ENCODE measurements at places on chromosomes 12 and 14.
A peak's percentile ranks its signal among the peaks of the same experiment; 100 is the strongest.

GRCh38 chr12:107196681-107197080 is 103.3 kb upstream of the CRY1 start:
- no peak for DNase-seq

DNA sequence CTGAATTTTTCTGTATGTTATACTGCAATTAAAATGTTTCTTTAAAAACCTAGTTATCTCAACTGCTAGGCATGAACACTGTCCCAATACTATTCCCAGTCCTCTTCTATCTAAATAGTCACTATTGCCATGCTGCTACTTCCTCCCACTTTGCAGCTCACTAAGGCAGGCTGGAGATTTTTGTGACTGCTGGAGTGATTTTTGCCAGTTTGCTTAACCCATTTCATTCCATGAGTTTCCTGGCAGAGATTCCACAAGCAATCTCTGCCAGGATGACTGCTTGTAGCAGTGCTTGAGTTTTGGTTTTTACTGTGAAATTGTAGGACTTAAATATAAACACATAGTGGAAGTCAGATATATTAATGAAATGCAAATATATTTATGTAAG is 80.8 kb downstream of the BHLHE41 start:
- DNase-seq = no peak

DNA sequence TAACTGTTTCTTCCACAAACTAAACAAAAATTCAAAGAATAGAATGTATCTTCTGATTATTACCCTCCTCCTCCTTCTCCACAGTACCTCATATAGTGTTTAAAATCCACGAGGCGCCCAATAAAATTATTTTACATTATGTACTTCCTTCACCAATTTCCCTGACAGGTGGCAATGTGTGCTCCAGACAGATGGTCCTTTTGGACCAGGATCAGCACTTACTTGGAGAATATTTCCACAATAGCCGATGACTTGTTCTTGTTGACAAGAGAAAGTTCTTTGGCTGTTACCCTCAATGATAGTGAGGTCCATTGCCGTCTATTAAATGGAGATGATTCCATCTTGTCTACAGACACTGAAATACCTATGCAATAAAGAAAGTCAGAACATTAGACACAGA is 34.9 kb downstream of the LIMA1 start:
- no peak for DNase-seq

DNA sequence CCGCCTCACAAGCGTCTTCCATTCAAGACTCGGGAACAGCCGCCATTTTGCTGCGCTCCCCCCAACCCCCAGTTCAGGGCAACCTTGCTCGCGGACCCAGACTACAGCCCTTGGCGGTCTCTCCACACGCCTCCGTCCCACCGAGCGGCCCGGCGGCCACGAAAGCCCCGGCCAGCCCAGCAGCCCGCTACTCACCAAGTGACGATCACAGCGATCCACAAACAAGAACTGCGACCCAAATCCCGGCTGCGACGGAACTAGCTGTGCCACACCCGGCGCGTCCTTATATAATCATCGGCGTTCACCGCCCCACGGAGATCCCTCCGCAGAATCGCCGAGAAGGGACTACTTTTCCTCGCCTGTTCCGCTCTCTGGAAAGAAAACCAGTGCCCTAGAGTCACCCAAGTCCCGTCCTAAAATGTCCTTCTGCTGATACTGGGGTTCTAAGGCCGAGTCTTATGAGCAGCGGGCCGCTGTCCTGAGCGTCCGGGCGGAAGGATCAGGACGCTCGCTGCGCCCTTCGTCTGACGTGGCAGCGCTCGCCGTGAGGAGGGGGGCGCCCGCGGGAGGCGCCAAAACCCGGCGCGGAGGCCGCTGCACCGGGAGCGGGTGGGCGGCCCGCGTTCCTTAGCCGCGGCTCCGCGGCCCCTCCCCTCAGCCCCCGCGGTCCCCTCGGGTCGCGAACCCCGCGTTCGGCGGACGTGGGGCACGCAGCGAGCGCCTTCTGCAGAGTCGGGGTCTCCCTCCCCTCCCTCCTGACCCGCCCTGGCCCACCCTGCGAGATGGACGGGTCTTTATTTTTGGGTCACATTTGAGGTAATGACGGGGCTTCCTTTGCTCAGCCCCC is at the start of gene UBC:
Gene UBC (minus strand): TSS at position 259 of the 847 bp plus-strand sequence. CDS start 879 bp downstream, outside the sequence.
- peak; percentile 89 for DNase-seq

GRCh38 chr14:73870525-73871235 is 16.0 kb upstream of the ZNF410 start:
- DNase-seq = no peak

DNA sequence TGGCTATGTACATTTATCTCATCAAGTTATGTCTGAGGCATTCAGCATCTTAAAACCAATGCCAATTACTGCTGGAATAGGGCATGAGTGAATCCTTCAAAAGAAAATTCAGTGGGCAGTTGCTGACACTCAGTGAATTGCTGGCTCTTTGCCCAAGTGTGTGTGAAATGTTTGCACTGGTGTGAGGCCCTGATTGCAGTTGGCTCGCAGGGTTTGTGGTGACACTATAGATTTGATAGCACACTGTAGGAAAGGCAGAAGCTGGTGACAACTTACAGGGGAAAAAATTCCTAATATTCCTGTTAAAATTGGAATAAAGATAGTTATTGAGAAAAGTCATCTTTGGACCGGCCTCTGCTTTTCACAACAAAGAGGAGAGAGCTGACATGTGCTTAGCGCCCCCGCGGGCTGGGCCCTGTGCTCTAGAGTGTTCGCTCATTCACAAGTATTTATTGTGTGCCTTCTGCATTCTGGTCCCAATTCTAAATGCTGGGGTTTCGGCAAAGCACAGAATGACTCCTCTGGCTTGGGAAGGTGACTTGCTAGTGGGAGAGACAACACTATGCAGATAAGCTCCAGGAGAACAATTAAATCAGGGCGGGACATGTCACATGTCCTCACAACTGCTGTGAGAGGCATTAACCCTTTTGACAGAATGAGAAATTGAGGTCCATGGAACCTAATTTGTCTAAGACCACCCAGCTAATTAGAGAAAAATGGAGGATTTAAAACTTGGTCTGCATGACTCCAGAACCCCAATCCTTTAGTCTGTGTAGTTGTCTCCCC is 418.7 kb downstream of the NPAS3 start:
- no peak for DNase-seq

DNA sequence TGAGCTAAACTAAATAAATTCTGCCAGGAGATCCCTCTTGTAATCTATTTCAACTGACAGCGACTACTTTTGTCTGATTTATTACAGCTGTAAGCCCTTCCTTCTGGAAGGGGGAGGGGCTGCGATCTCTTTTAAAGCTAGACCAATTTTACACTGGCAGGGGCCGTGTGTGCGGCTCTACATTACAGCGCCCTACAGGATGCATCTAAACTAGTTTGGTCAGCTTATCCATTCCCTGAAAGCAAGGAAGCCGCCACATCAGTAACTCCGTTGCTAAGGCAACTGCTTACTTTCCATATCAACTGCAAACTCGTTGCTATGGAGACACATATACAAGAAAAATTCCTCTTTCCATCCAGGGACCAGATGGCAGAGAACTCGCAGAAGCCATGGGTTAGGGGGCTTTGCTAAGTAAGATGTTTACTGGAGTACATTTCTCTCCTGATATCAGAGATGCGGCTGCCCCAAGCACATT is 17.4 kb downstream of the FOXN3 start:
- DNase-seq = no peak

DNA sequence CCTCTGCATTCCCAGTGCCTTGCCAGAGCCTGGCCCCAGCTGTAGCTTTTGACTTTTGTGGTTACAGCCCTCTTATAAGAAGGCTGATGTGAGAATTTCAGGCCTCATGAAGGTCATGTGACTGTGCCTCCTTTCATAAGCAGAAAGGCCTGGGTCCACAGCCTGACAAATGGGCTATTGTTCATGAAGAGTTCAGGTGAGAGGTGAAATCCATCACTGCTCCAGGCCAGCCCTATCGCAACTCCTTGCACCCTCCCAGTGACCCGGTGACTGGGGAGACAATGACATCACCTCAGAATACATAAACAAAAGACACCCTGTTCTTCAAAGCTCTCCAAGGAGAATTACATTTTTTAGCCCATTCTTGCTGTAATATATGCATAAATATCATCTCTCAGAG is 321.5 kb downstream of the PCNX1 start:
- DNase-seq = no peak

- DNase-seq = no peak
Measured at GRCh38 chr12:62301799-62302133, 41.6 kb downstream of the USP15 start.

DNA sequence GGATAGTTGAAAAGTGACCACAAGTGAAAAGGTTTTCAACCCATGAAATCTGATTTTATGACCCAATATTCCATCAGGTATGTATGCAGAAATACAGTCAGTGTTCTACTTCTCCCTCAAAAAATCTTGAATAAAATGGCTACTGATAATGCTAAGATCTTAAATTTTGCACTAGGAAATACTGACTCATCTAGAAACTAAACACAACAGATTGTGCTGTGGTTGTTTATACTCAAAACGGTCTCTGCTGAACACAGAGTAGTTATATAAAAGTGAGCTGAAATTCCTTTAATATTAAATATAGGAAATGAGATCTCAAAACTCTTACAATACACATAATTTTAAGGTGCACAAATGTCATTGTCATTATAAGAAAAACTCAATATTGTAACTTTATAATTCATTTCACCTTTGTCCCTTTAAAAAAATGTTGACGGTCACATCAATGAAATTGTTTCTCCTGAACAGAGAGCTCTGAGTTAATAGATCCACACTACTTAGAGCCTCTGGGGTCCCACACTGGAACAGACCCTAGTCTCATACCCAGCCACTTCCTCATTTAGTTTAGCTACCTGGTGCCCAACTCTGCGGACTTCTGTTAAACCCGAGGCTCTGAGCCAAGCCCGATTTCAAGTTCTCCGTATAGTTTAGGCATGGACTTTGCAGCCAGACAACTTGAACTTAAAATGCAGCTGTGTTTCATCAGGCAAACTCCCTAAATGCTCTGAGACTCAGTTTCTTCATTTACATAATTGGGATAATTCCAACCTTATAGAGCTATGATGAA is 9.3 kb downstream of the COCH start:
- DNase-seq = no peak

DNA sequence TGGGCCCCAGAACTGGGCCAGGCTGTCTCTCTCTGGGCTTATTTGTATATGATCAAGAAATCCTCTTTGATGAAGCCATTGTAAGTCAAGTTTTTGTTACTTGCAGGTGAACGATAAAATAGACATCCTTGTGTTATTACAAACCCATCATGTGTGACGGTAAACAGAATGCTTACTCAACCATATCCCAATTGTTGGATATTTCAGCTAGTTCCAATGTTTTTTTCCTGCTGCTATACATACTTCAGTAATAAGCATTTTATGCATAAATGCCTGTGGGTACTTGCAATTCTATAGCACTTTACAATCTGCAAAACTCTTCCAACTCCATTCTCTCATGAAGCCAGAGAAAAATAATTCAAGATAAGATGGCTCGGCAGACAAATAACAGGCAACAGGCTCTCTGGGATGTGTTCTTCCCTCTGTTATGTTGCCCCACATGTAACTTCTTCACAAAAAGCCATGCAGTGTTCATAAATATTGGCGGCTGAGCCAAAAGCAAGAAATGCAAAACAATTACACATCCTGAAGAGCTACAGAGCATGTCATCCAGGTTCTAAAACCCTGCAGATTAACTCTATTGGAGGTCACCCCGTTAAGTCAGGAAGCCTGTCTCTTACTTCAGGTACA is 69.5 kb downstream of the CLMN start:
- DNase-seq = no peak

GRCh38 chr12:31715283-31715825 is 13.5 kb downstream of the AMN1 start:
- DNase-seq = no peak

GRCh38 chr12:117350140-117350539 is 11.3 kb downstream of the NOS1 start:
- no peak for DNase-seq

GRCh38 chr14:105281371-105282097 is 19.3 kb downstream of the BRF1 start:
- no peak for DNase-seq

DNA sequence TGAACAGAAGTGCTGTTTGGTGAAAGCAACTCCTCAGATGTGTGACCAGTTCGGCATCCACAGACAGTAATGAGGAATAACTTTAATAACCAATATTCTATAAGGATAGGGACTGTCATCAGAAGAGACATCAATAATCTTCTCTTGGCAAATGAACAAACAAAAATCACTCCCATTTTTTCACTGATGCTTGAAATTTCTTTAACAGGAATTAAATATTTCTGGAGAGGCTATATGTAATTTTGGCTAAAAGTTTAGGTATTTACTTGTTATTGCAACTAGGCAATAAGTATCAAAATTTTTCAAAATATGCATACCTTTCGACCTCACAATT is 121.6 kb upstream of the EEA1 start:
- DNase-seq = no peak

DNA sequence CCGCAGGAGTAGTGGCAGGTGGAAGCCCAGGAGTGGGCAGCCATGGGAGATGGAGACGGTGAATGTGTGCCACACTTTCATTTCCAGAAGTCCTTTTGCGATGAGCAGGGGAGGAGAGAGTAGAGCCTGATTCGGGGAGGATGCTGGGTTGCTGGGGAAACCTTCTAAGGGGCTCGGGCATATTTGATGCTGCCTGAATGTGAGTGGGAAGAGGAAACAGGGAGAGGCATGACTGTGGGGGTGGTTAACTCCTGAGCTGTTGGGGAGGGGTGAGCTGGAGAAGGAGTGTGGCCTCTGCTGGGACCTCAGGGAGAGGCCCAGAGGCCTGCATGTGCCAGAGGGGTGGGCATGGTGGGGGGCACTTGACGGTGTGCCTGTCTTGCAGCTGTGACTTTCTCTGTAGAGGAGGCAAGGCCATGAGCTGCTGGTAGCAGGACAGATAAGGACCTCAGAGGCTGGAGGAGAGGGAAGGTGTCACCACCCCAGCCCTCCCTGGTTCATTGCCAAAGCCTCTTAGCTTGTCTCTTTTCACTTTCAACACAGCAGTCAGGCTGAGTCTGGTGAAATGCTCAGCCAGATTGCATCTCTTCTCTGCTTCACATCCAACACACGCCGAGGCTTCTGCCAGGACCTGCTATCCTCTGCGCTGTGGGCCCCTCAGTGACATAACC is 11.4 kb downstream of the GLT1D1 start:
- no peak for DNase-seq

GRCh38 chr12:58647495-58647894 is 272.8 kb downstream of the LRIG3 start:
- no peak for DNase-seq

GRCh38 chr14:53880761-53881160 is 75.9 kb downstream of the BMP4 start:
- no peak for DNase-seq

GRCh38 chr12:81339071-81339470 is 261.2 kb downstream of the ACSS3 start:
- no peak for DNase-seq

DNA sequence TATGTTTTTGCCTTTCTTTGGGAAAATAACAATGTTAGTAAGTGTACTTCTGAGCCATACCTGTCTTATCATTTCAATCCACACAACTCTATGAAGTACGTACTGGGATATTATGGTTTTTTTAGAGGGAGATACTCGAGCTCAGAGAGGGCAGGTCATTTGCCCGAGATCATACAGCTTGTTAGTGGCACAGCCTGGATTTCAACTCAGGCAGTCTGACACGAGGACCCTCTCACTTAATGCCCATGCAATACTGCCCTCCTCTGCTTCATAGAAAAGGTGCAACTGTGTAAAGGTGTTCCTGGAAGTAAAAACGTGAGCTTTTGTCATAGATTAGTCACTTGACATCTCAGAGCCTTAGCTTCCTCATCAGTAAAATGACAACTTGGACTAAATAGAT is 128.0 kb downstream of the NDUFA12 start:
- no peak for DNase-seq
